NCI-H82 (cell line): ENCODE measurements at places on chromosomes 16 and 17.

DNA sequence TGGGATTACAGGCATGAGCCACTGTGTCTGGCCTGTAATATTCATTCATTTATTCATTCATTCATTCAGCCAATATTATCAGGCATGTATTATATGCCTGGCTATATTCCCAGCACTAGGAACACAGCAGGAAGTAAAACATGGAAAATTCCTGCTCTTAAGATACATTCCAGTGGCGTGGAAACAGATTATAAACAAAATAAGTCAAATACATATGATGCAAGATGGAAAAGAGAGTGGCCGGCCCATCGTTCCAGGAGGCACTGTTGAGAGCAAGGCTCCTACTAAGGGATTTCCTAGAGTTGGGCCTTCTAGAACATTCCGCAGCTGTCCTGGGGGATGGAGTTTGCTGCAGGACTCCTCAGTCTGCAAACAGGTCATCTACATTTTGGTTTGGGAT, 17.7 kb downstream of the ADCY9 start:
- no peak for DNase-seq

DNA sequence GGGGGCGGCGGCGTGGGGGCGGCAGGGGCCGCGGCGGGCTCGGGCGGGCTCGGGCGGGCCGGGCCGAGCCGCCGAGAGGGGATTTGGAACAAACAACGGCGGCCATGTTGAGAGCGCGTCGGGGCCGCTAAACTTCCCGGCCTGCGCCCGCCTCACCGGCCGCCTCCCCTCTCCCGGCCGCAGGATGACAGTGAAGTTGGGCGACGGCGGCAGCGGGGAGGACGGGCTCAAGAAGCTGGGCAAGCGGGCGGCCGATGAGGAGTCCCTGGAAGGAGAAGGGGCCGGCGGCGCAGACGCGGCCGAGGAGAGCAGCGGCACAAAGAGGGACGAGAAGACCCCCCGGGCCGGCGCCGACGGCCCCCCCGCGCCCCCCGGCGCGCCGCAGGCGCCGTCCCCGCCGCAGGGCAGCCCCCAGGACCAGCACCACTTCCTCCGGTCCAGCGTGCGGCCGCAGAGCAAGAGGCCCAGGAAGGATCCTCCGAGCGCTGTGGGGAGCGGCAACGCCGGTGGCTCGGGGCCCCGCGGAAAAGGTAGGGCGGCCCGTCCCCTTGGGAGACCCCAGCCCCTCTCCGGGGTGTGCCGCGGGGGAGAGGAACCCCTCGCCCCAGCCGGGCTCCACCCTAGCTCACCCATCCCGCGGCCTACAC, 2.4 kb downstream of the CRAMP1 start:
- DNase-seq: peak; percentile 28

DNA sequence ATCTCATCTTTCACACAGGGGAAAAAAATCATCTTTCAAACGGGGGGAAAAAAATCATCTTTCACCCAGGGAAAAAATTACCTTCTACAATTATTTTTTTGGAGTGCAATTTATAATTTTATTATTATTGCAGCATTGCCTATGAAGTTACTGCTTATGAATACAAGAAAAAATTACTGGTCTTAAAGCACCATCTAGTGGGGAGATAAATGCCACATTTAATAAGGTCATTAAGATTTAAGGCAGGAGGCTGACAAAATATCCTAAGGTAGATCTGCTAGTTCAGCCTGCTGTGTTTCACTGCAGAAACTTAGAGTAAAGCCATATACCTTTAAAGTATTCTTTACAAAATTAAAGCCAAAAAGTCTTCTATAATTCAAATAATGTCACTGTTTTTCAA, 13.7 kb downstream of the SHCBP1 start:
- DNase-seq: peak; percentile 20

DNA sequence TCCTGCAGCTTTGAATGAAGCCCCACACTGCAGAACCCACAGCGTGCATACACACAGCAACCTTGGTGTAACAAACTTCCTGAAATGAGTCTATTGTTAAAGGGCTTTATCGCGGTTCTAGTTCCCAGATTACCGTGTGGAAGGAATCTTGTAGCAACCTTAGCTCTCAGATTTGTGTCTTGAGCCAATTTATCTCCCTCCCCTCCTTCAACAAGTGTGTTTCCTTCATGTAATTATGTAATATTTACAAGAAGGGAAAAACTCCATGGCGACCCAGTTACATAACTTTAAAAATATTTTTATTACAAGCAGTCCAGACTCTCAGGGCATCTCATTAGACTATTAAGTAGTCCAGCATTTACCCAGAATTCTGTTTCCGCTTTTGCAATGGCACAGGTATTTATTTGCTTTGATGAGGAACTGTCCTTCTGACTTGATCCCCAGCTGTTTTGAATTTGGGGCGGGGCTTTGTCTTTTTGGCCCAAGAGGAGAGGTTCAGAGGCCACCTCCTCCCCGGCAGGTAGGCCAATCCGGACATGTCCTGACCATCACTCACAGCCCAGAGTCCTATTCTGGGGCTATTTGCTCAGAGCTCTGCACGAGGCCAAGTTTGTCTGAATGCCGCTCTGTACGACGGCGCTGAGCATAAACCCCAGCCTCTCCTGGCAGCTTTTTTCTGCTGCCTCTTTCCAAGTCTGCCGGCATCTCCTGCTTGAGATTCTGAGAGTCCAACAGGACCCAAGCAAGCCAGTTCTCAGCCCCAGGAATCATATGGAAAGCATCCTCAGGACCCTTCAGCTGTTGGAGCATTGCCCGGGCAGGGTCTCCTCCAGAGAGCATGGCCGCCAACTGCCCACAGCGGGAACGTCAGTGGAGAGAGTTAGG, 35.6 kb downstream of the CLEC16A start:
- no peak for DNase-seq

DNA sequence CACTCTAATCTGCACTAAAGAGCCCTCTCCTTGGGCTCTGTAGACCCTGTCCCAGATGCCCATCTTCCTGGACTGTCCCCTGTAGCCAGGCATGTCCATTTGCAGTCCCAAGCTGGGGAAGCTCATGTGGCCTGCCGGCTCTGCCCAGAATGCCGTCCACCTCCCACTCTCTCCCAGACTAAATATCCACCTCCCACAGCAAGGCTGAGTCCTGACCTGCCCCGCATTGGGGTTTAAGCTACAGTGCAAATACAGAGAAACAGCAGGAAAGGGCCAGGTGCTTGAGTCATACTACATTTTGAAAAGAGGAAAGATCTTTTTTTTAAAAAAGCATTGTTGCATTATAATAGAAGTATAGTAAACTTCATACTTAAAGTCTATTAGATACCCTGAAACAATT, 3.0 kb downstream of the ST6GALNAC2 start:
- DNase-seq: no peak

DNA sequence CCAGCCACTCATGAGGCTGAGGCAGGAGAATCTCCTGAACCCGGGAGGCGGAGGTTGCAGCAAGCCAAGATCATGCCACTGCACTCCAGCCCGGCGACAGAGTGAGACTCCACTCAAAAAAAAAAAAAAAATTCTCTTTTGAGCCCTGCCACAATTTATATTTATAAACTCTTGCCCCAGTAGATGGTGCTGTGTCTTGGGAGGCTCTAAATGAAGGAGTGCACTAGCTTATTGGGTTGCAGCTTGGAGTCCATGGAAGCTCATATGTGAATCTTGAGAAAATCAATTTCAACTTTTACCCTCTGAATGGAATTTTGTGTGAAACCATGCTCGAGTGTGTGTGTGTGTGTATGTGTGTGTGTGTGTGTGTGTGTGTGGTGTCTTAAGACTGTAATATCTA, 420.1 kb downstream of the HS3ST4 start:
- DNase-seq: peak; percentile 45

- DNase-seq: no peak
Observed at GRCh38 chr16:62738666-62739460, 702.6 kb upstream of the CDH8 start.

- no peak for DNase-seq
Observed at GRCh38 chr16:87086575-87086974, 230.6 kb downstream of the C16orf95 start.

GRCh38 chr16:82118749-82119148, 51.3 kb downstream of the MPHOSPH6 start:
- no peak for DNase-seq

DNA sequence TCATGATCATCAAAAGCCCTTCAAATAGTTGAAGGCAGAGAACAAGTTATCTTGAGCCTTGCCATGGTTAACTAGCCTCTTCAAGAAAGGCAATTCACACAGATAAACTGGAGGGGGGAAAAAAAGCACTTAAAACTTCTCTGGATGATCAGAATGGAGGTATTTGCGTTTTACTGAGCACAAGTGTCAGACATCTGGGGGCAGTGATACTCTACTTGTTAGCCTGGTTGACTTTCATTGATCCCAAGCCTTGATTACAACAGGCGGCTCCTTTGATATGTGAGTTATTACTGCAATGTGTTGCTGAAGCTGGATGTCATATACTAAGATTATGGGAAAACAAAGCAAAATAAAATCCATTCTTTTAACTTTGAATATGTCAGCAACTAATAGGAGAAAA, 155.0 kb upstream of the HS3ST3A1 start:
- no peak for DNase-seq

DNA sequence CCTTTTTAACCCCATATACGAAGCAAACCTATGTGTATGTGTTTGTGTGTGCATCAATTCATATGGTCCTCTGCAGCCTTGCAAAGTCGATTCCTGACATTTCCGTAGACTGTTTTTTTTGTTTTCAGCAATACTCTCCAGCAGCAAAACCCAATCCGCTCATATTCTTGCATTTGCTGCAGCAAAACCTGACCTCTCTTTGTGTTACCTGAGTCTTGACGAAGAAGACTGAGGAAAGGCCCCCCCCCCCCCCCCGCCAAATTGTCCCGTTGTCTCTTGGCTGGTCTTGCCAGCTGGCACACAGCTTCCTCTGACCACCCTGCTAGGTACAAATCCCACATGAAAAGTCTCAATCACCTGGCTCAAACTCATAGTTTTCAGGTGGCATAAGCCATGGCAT, 494.7 kb downstream of the WWOX start:
- no peak for DNase-seq

DNA sequence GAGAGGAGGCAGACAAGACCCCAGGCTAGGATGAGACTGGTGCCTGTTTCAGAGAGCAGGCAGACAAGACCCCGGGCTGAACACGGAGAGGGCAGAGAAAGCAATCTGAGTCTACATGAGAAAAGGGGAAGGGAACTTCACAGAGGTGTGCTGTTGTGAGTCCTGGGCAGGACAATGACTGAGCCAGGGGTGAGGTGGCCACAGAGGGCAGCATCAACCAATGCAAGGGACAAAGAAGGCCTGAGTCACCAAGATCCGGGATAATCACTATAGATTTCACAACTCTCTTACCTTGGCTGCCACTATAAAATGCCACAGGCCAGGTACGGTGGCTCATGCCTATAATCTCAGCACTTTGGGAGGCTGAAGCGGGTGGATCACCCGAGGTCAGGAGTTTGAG, 89.0 kb downstream of the SLC39A11 start:
- no peak for DNase-seq

- peak; percentile 73 for DNase-seq
Observed at GRCh38 chr16:5526826-5527225, 429.2 kb upstream of the EEF2KMT start.

DNA sequence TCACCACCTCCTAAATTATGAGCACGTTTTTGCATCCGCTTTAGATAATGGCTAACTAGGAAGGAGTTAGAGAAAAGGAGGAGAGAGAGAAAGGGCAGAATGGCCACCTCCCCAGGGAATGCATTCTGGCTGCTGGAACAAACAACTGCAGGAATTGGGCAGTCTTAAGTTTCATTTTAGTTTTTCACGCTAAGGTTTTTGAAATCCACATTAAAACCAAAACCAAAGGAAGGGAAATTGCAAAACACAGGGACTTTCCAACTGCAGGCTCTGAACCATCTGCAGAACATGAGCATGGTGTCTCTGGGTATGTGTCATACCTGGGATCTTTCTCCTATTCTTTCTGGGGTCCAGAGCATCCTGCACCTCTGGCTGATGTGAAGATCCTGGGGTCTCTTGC, 12.1 kb upstream of the CCL8 start:
- no peak for DNase-seq

DNA sequence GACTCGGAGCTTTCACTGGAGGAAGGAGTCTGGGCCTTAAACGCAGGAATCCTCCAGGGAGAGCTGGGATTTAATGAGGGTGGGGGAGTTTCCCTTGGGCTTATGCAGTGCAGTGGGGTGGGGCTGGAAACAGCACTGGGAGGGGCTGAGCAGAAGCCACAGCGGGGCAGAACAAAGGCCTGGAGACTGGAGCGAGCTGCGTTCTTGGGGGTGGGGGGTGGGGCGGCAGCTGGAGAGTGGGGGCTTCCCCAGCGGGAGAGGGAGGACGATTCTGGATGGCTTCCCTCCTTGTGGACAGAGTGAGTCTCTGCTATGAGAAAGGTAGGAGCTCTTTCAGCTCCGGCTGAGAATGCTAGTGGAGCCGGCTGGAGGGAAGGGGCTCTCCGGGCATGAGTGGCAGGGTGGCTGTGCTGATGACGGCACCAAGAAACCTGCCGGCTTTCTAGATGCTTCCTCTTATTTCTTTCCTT, 406.0 kb downstream of the SEC14L1 start:
- peak; percentile 99 for DNase-seq

GRCh38 chr17:59435238-59435637, 103.8 kb downstream of the YPEL2 start:
- DNase-seq: no peak

DNA sequence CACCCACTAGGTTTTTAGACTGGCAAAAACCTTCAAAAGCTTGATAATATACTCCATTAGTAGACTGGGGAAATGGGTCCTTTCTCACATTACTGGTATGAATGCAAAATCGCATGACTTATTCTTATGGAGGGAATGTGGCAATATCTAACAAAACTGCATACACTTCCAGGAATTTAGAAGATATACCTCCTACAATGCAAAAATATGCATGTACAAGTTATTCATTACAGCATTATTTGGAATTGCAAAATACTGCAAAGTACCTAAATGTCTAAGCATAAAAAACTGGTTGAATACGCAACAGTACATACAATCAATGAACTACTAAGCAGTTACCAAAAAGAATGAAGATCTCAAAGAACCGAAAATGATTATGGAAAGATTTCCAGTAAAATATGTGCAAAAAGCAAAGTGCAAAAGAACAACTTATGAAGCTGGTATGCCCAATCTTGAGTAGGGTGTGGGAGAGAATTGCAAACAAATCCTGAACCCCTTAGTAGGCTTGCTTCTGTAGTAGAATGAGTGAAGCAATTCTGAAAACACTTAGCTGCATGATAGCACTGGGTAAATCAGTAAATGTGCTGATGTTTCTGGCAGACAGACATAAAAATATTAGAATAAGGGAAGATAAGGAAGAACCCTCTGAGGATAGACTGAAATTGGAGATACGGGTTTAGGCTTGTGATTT, 180.1 kb downstream of the PARN start:
- no peak for DNase-seq

GRCh38 chr16:20676837-20677236, 20.6 kb downstream of the ACSM1 start:
- DNase-seq: peak; percentile 44

- no peak for DNase-seq
Observed at GRCh38 chr16:79381603-79382042, 218.9 kb downstream of the MAF start.

GRCh38 chr16:76204249-76204648, 73.0 kb upstream of the CNTNAP4 start:
- no peak for DNase-seq
